ENCODE measurements at places on chromosomes 16 and 17. TPM values are rescaled to one million over a fixed set of nuclear protein-coding genes. Genes with fewer than 3 reads are reported as not detected.

GRCh38 chr16:5108505-5109158, 11.0 kb upstream of the EEF2KMT start:
- no peak for DNase-seq
- H3K4me3 ChIP-seq: no peak overlapping the region
- no peaks in the 10 kb centered on the region for H3K36me3 ChIP-seq
- no peaks in the 10 kb centered on the region for H3K4me1 ChIP-seq

DNA sequence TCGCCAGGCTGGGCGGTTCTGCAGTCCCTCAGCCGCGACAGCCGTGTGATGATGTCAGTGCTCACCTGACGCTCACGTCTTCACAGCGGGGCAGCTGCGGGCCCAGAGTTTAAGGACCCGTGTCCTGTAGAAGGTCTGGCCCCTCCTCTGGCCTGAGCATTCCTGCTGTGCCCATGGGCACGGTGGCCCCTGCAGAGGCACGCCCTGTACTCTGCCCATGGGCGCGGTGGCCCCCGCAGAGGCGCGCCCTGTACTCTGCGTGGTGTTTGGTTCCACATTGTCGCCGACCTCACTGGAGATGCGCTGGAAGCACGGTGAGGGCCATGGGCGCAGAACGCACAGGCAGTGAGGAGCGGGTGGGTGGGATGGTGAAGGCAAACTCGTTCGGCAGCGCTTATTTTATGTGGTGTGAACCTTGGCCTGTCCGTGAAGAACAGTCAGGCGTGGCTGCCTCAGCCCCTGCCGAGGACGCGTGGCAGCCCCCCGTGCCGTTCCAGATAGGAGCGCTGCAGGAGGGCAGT, 122.0 kb downstream of the BANP start:
- no peaks in the 10 kb centered on the region for H3K27me3 ChIP-seq
- no peak for DNase-seq
- H3K4me1 ChIP-seq: peaks cover 38% of the 10 kb centered on the region
- peaks cover 6% of the 10 kb centered on the region for H3K36me3 ChIP-seq

GRCh38 chr17:71725811-71726210, 395.0 kb upstream of the SOX9 start:
- no peaks in the 10 kb centered on the region for H3K36me3 ChIP-seq
- no peak overlapping the region for H3K27ac ChIP-seq

- peaks cover 20% of the 10 kb centered on the region for H3K4me1 ChIP-seq
- no peak for DNase-seq
- H3K27me3 ChIP-seq: no peaks in the 10 kb centered on the region
Observed at GRCh38 chr16:67676516-67676915, 9.9 kb downstream of the C16orf86 start.

DNA sequence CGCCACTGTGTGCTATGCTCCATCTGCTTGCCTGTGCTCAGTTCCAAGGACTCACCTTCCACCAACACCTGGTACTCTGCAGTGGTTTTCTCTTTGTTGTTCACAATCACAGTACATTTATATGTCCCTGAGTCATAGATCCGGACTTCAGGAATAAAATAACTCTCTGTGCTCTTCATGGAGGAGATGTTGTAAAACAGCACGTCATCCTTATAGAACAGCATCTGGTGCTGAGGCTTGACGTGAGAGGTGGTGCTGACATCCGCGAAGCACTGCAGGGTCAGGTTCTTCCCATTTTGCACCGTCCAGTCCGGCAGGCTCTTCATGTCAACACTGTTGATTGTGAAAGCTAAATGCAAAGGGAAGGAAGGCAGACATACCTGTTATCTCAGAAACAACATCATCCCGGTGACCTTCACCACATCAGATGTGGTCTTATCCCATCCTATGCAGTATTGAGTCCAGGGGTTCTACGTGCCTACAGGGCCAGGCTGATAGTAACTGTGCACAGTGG, 12.8 kb downstream of the PECAM1 start:
- H3K4me1 ChIP-seq: peaks cover 7% of the 10 kb centered on the region
- peaks cover 21% of the 10 kb centered on the region for H3K36me3 ChIP-seq
- H3K27me3 ChIP-seq: no peaks in the 10 kb centered on the region
- peak overlapping the region; percentile 61 for H3K27ac ChIP-seq
- H3K4me3 ChIP-seq: no peak overlapping the region

DNA sequence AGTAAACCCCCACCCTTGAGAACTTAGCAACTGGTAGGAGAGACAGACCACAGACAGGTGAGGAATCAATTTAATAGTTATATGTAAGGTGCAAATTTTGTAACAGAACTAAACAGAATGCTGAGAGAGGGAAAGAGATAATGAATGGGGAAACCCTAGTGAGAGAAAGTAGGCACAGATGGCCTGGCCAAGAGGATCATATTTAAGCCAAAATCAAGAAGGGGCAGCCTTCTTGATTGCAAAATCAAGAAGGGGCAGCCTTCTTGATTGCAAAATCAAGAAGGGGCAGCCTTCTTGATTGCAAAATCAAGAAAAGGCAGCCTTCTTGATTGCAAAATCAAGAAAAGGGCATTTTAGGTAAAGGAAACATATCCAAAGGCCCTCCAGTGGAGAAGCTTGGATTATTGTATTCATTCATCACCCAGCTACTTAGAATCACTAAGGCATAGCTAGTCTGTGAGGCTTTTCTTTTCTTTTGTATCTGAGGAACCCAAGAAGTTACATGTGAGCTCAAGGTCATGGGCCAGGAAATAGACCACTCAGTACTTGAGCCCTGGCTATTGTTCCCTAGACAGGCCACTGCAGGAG, 190.6 kb downstream of the CYLD start:
- no peaks in the 10 kb centered on the region for H3K36me3 ChIP-seq
- peaks cover 10% of the 10 kb centered on the region for H3K27me3 ChIP-seq
- H3K4me1 ChIP-seq: no peaks in the 10 kb centered on the region
- no peak overlapping the region for H3K4me3 ChIP-seq

DNA sequence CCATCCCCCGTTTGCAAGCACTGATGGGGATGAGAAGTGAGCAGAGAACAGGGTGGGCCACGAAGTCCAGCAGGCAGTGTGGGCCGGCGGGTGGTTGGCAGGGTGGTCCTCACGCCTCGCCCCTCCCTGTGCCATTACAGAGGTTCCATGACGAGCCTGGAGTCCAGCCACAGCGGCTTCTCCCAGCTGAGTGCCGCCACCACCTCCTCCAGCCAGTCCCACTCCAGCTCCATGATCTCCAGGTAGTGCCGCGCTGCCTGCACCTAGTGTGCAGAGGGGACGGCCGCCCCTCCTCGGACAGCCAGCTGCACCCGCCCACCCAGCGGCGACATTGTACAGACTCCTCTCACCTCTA, 73.0 kb downstream of the SEC14L1 start:
- no peak overlapping the region for H3K27ac ChIP-seq
- H3K4me3 ChIP-seq: no peak overlapping the region
- H3K36me3 ChIP-seq: peaks cover 55% of the 10 kb centered on the region
- H3K27me3 ChIP-seq: peaks cover 9% of the 10 kb centered on the region
- H3K4me1 ChIP-seq: peaks cover 59% of the 10 kb centered on the region
- no peak for DNase-seq

DNA sequence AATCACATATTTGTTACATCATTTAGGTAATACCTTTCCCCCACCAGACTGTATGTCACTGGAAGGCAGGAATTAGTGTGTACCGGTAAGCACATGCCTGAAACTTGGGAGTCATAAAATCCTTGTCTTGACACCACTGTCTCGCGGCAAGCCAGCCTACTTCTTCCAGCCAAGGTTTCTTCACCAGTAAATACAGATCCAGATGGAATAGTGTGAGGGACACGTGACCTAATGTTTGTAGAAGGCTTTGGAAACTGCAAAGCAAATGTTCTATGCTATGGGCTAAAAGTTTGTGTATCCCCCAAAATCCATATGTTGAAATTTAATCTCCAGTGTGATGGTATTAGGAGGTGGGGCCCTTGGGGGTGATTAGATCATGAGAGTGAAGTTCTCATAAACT, 126.1 kb downstream of the HS3ST4 start:
- H3K4me3 ChIP-seq: no peak overlapping the region
- H3K36me3 ChIP-seq: no peaks in the 10 kb centered on the region
- H3K4me1 ChIP-seq: no peaks in the 10 kb centered on the region
- no peak overlapping the region for H3K27ac ChIP-seq
- H3K27me3 ChIP-seq: peaks cover 26% of the 10 kb centered on the region
- DNase-seq: no peak

GRCh38 chr16:88531931-88532433, 38.2 kb upstream of the ZC3H18 start:
- DNase-seq: no peak
- H3K27ac ChIP-seq: no peak overlapping the region
- H3K27me3 ChIP-seq: no peaks in the 10 kb centered on the region
- no peaks in the 10 kb centered on the region for H3K36me3 ChIP-seq
- H3K4me1 ChIP-seq: peaks cover 15% of the 10 kb centered on the region
- H3K4me3 ChIP-seq: no peak overlapping the region

DNA sequence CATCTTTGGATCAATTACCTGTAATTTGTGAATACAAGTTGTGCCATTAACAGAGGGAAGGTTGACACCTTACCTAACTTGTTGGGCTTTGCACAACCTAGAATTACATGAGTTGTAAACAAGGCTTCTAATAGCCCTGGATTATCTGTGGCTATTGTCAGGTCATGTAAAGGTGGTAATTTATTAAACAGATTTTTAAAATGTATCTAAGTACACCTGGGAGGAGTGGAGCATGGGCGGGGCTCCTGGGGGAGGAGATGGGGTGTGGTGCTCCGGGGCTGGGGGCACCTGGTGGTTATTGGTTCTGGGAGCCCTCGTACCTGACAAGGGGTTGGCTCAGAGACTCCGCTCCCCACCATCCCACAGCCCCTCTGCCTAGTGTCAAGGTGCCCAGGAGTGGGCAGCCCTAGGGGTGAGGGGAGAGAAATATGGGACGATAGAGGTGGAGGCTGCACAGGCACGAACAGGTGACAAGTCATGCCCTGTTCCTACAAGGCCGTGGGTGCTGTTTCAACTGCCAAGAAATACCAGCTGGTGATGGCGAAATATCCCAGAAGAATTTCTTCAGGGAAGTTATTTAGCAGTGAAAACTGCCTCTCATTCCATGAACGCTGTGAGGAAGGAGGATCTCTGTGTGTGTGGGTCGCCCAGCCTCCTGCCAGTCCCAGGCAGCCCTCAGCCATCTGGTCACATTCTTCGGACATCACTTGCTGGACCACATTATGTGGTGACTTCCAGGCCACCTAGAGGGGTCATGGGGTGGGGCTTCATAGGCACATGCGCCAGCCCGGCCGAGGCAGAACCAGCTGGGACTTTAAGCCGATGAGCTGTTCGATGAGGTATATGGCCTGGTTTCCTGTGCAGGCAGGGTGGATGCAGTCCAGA, 55.5 kb upstream of the IRX3 start:
- H3K36me3 ChIP-seq: no peaks in the 10 kb centered on the region
- peaks cover 13% of the 10 kb centered on the region for H3K27me3 ChIP-seq
- H3K4me1 ChIP-seq: no peaks in the 10 kb centered on the region
- H3K27ac ChIP-seq: no peak overlapping the region

DNA sequence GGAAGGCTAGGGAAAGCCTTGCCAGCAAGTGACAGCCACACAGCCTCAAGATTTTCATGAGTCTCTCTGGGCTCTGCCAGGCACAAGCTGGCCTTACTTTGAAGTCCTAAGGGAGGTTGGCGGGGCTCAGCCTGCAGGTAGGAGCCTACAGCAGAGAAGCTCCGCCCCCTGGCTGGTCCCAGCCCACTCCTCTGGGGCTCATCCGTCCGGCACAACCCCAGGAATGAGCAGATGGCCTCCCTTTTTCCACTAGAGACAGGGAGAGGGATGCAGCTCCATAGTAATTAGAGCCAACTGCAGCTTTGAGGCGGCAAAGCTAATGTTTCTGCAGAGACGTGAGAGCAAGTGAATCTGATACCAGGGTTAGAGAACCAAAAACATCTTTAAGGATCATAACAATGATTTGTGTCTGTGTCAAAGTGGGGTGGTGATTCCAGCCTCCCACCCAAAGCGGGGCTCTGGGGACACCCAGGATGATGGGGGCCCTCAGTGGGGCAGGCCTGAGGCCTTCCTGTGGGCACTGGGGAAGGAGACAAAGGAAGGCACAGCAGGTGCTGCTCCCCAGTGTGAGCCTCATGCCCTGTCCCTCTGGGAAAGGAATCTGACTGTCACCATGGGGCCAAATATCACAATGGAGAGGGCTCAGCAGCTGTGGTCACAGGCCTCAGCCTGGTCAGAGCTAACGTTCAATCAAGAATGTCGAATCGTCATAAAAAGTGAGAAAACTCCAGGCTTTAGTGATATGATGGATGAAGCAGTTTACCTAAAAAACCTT, 61.5 kb downstream of the RBFOX3 start:
- no peak overlapping the region for H3K27ac ChIP-seq
- H3K4me1 ChIP-seq: no peaks in the 10 kb centered on the region
- no peaks in the 10 kb centered on the region for H3K36me3 ChIP-seq
- H3K27me3 ChIP-seq: peaks cover 17% of the 10 kb centered on the region
- no peak overlapping the region for H3K4me3 ChIP-seq

- H3K27me3 ChIP-seq: no peaks in the 10 kb centered on the region
- DNase-seq: no peak
- no peaks in the 10 kb centered on the region for H3K36me3 ChIP-seq
- no peak overlapping the region for H3K4me3 ChIP-seq
Observed at GRCh38 chr16:25045696-25046381, 30.7 kb upstream of the ARHGAP17 start.

GRCh38 chr17:65278050-65278819, 141.1 kb downstream of the RGS9 start:
- peaks cover 9% of the 10 kb centered on the region for H3K4me1 ChIP-seq
- no peak overlapping the region for H3K4me3 ChIP-seq
- no peak for DNase-seq
- H3K27ac ChIP-seq: no peak overlapping the region

DNA sequence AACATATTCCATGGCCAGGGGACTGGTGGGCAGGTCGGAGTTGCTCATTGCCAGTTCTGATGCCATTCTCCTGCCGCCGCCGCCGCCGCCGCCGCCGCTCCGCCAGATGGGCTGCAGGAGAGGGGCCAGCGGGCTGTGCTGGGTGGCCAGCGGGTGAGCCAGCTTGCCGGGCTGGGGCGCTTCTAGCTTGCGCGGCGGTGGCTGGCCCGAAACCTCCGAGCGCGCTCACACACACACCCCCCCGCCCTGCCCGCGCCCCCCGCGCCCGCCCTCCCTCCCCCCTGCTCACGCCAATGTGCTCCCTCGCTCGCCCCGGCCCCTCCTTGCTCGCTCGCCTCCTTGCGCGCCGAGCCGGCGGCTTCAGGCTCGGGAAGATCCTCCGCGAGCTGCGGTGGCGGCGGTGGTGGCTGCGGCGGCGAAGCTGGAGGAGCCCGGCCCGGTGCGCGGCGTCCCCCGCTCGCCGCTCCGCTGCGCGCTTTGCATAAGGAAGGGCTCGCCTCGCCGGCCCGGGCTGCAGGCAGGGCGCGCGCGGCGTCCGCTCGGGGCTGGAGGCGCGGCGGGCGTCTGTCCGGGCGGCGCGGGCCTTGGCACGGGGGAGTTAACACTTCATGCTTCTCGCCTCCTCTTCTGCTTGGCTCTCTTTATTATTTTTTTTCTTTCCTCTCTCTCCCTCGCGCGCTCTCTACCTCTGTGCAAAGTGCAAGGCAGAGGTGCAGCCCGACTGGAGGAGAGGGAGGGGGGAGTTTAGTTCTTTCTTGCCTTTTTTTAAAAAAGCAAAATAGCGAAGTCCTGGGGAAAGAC, 500 bp downstream of the MAF start:
- H3K27ac ChIP-seq: peak overlapping the region; percentile 92
- H3K4me1 ChIP-seq: peaks cover 22% of the 10 kb centered on the region
- H3K36me3 ChIP-seq: no peaks in the 10 kb centered on the region

- H3K27ac ChIP-seq: no peak overlapping the region
- no peak for DNase-seq
- H3K36me3 ChIP-seq: no peaks in the 10 kb centered on the region
- H3K4me1 ChIP-seq: no peaks in the 10 kb centered on the region
- no peak overlapping the region for H3K4me3 ChIP-seq
Observed at GRCh38 chr16:89191901-89192185, 8.5 kb downstream of the SLC22A31 start.

PYY gene
- polyA plus RNA-seq: not detected

SLC13A2 gene
- not detected for polyA plus RNA-seq

OR3A1 gene
- polyA plus RNA-seq: 0.30 TPM

CA7 gene
- polyA plus RNA-seq: not detected

ACSM5 gene
- not detected for polyA plus RNA-seq

WFDC1 gene
- not detected for polyA plus RNA-seq

Data from naive B cell (primary cell).